Kidney (tissue), 22 donors: ENCODE measurements at places on chromosomes 5 and 9.

DNA sequence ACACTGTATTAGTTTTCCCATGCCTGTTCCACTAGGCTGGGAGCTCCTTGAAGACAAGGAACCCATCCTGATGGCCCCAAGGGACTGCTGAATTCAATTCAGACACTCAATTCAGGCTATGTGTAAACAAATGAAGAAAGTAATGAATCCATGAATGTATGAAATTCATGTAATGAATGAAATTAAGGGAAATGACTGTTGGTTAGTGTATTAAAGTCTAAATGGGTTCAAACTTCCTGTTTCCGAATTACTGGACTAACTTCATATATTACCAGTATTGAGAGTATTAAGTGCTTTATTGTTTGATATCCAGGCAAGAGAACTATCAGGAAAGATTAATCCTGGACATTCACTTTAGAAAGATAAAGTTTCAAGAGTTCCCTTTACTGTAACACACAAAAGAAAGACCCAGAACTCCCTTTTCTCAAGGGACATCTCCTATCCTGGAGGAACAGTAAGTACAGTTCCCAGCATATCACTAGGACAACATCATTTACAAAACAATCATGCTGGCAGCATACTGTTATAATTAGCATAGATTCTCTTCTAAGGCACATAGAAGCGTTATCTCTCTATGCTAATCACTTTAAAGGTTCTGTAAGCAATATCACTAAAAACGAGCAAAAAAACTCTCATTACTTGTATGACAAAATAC, 28.5 kb upstream of the IFNK start:
- DNase-seq, result no peak

DNA sequence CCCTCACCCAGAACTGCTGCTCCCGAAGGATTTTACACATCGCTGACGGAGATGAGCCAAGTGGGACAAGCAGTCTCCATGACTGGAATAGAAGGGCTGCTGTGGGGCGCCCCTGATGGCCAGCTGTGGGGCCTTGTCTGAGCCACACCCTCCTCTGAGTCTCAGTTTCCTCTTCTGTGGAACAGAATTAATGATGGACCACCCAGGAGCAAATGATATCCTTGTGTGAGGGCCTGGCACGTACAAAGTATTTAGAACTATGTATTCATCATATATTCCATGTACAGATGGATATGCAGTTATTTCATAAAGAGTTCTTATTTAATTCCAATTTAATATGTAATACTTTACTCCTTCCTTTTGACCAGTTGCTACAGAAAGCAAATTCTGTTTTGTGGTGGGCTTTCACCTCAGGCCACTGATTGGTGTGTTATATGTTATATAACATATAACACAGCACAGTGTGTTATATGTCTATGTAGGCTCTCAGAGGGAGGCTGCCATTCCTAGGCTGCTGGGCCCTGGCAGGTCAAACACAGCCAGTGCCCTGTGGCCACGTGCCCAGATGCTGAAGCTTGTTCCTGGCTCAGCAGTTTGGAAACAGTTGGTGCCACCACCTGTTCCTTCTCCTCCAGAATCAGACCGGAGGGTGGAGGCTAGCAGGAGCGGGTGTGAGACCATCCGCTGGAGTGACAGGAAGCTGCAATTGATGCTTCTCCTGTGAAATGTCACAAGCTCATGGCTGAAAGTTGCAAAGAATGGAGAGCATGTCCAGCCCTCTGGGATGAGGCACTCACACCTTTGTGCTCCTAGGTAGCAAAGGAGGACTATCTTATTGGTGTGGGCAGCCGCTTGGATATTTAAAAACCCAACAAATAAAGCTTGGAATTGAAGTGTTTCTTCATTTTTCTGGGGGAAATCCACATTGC, 4.4 kb upstream of the FGD3 start:
- DNase-seq, result no peak

GRCh38 chr9:129567329-129567728, 53.6 kb downstream of the C9orf50 start:
- DNase-seq, result no peak

DNA sequence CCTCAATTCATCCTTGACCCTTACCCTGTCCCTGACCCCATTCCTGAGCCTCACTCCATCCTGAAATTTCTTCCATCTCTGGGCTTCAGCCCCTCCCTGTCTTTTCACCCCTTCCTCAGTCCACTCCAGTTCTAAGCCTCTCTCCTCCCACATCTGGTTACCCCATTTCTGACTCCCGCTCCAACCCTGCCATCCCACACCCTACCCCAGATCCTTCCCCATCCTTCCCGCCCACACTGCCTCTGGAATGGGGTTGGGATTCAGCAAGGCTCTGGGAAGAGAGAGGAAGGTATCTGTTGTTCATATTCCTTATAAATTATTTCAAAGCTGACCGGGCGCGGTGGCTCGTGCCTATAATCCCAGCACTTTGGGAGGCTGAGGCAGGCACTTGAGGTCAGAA, 29.9 kb upstream of the MVB12B start:
- DNase-seq, result no peak

- DNase-seq, result no peak
Observed at GRCh38 chr5:41908374-41909079, 4.4 kb downstream of the RIMOC1 start.

DNA sequence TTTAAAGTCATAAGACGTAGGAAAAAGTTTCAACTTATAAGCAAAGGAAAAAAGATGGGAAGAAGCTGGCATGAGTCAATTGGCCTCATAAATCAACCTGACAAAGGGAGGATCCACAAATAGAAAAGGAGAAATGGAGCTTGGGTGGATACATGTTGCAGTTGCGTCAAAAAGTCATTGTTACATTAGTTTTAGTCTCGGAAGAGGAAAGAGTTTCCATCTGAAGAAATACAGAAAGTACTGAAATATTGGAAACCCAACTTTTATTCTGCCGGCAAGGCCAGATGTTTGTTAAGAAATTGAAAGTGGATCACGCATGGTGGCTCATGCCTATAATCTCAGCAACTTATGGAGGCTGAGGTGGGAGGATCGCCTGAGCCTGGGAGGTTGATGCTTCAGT, 11.3 kb upstream of the TIMD4 start:
- no peak for DNase-seq
